ENCODE measurements at places on chromosomes 2 and 18. TPM values are rescaled to one million over a fixed set of nuclear protein-coding genes. Genes with fewer than 3 reads are reported as not detected.
A peak's percentile ranks its signal among the peaks of the same experiment; 100 is the strongest.

The AMER3 gene
- 0.03 TPM for polyA plus RNA-seq

GRCh38 chr2:236597629-236598028 lies 28.0 kb downstream of the ACKR3 start:
- no peak overlapping the region for H3K27ac ChIP-seq
- H3K36me3 ChIP-seq, result no peaks in the 10 kb centered on the region
- DNase-seq, result no peak
- no peaks in the 10 kb centered on the region for H3K4me1 ChIP-seq
- H3K4me3 ChIP-seq, result no peak overlapping the region
- peaks cover 4% of the 10 kb centered on the region for H3K27me3 ChIP-seq

The SALL3 gene
- polyA plus RNA-seq, result not detected

- DNase-seq, result no peak
- H3K27me3 ChIP-seq, result no peaks in the 10 kb centered on the region
- peaks cover 9% of the 10 kb centered on the region for H3K36me3 ChIP-seq
- H3K27ac ChIP-seq, result no peak overlapping the region
Observed at GRCh38 chr18:9854801-9855676, 30.7 kb upstream of the TXNDC2 start.

The SPAG16 gene
- 20.5 TPM for polyA plus RNA-seq

GRCh38 chr2:33552758-33553461 lies 46.2 kb downstream of the FAM98A start:
- H3K27me3 ChIP-seq, result no peaks in the 10 kb centered on the region
- no peaks in the 10 kb centered on the region for H3K4me1 ChIP-seq
- no peak overlapping the region for H3K4me3 ChIP-seq
- no peaks in the 10 kb centered on the region for H3K36me3 ChIP-seq
- no peak overlapping the region for H3K27ac ChIP-seq

GRCh38 chr2:153509133-153509532 lies 30.6 kb upstream of the RPRM start:
- no peaks in the 10 kb centered on the region for H3K4me1 ChIP-seq
- H3K4me3 ChIP-seq, result no peak overlapping the region
- H3K36me3 ChIP-seq, result no peaks in the 10 kb centered on the region
- no peak overlapping the region for H3K27ac ChIP-seq
- H3K27me3 ChIP-seq, result no peaks in the 10 kb centered on the region
- DNase-seq, result peak; percentile 33

GRCh38 chr2:188495969-188496431 lies 204.3 kb downstream of the GULP1 start:
- peak overlapping the region; percentile 15 for H3K4me3 ChIP-seq
- H3K4me1 ChIP-seq, result peaks cover 5% of the 10 kb centered on the region
- H3K36me3 ChIP-seq, result peaks cover 12% of the 10 kb centered on the region

DNA sequence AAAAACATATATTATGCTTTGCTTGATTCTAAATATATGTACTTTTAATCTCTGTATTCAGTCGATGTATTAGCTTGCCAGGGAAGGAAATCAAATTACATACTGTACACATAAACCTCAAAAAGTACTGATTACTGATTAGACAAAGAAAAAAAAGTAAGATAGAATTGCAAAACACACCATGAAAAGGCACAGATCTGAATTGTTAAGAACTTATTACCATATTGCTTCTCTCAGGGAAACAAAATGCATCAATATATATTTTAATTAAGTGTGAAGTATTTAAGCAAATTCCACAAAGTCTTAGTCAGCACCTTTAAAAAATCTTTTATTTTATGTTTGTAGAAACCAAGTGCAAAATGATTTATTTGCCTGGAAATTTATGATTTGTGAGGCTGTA lies 309.3 kb downstream of the RNF144A start:
- no peak overlapping the region for H3K27ac ChIP-seq
- no peak overlapping the region for H3K4me3 ChIP-seq
- no peaks in the 10 kb centered on the region for H3K4me1 ChIP-seq
- H3K27me3 ChIP-seq, result no peaks in the 10 kb centered on the region
- no peak for DNase-seq

DNA sequence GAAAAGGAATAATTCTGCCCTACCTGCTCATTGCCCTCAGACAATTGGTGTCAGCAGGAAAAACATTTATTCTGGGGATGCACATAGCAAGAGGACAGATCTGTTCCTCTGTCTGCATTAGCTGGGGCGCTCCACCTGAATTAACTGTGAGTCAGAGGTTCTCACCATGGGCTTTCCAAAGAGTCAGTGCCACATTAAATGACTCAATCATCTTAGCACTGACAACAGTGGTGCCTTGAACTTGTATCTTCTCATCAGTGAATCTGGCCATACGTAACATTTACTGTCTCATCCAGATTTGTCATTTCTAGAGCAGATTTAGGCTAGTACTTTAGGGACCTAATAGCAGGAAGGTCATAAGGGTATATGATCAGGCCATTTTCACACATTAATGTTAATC lies 358.1 kb upstream of the CRIM1 start:
- H3K27ac ChIP-seq, result no peak overlapping the region
- no peak for DNase-seq
- peaks cover 5% of the 10 kb centered on the region for H3K27me3 ChIP-seq
- no peak overlapping the region for H3K4me3 ChIP-seq
- no peaks in the 10 kb centered on the region for H3K36me3 ChIP-seq

The ECEL1 gene
- polyA plus RNA-seq, result not detected

DNA sequence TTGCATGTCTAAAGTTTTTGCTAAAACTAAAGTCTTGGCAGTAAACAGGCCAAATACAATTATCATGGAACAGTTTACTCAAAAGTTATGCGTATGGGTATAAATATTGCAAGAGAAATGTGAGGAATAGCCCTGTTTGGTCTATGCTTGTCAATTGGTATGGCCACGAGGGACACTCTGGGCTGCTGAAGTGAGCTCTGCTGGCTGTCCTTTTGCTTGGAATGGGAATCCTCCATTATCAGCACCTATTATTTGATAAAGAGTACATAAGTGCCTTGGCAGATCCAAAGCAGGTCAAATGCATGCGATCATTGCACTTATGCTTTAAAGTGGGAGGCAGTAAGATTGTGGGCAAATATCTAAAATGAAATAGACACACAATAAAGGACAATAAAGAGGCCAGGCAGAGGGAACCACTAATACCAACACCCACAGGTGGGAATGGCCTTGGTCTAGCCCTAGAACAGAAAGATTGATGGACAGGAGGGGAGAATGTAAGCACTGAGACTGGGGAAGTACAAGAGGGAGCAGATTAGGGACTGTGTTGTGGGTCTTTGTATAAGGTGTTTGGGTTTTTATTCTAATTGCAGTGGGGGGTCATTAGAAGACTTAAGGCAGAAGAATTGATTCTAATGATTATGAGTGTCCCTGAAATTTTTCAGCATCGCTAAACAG lies 60.0 kb upstream of the NOSTRIN start:
- H3K27me3 ChIP-seq, result no peaks in the 10 kb centered on the region
- H3K36me3 ChIP-seq, result no peaks in the 10 kb centered on the region
- DNase-seq, result no peak
- no peak overlapping the region for H3K27ac ChIP-seq
- H3K4me3 ChIP-seq, result no peak overlapping the region

The AGPS gene
- 9.8 TPM for polyA plus RNA-seq

- H3K4me1 ChIP-seq, result peaks cover 6% of the 10 kb centered on the region
- H3K4me3 ChIP-seq, result no peak overlapping the region
- H3K27me3 ChIP-seq, result no peaks in the 10 kb centered on the region
- no peak for DNase-seq
- no peak overlapping the region for H3K27ac ChIP-seq
Observed at GRCh38 chr2:119694470-119694844, 15.5 kb downstream of the TMEM177 start.

The IKZF2 gene
- polyA plus RNA-seq, result 1.4 TPM

- H3K4me1 ChIP-seq, result peaks cover 14% of the 10 kb centered on the region
- no peaks in the 10 kb centered on the region for H3K36me3 ChIP-seq
- no peak overlapping the region for H3K27ac ChIP-seq
- no peaks in the 10 kb centered on the region for H3K27me3 ChIP-seq
Observed at GRCh38 chr2:212528106-212528856, 10.3 kb downstream of the ERBB4 start.

- H3K4me3 ChIP-seq, result no peak overlapping the region
- no peak for DNase-seq
- no peak overlapping the region for H3K27ac ChIP-seq
Observed at GRCh38 chr18:1370552-1370951, 465.9 kb downstream of the ADCYAP1 start.

The HOXD8 gene
- 8.2 TPM for polyA plus RNA-seq

The SIX2 gene
- 0.76 TPM for polyA plus RNA-seq

All from SK-N-SH (cell line).